ENCODE measurements at places on chromosomes 4 and X.

DNA sequence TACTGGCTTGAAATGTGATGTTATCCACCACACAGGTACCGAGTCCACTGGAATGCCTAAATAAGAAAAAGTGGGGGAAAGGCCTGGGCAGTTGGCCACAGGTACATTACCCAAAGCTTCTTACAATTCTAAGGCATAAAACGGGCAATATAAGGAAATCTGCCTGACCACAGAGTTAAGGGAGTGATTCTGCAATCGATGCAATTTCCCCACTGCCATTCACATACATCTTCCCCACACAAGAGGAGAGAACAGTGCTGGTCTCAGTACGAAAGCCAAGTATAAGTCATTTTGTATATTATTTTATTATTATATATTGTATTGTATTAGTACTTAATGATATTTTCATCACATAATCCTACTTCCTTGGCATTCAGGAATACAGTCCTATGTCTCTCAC is 30.6 kb downstream of the RFC1 start:
- no peak for DNase-seq

DNA sequence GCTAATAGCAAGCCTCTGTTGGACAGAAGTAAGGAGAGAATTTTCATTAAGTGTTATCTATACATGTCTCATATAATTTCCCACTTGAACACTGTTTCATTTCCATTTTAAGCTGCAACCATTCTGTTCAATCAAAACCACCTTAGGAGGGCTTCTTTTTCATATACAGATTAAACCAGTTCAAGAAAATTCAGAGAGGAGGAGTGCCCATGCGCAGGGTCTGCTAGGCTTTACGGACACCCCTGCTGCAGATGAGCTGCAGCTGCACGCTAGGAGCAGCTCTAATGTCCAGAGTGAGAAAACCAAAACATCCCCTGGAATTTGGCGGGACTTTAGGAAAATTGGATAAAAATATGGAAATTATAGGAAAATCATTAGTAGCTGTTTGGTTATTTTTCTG is 541.0 kb downstream of the SPRY1 start:
- DNase-seq = no peak

DNA sequence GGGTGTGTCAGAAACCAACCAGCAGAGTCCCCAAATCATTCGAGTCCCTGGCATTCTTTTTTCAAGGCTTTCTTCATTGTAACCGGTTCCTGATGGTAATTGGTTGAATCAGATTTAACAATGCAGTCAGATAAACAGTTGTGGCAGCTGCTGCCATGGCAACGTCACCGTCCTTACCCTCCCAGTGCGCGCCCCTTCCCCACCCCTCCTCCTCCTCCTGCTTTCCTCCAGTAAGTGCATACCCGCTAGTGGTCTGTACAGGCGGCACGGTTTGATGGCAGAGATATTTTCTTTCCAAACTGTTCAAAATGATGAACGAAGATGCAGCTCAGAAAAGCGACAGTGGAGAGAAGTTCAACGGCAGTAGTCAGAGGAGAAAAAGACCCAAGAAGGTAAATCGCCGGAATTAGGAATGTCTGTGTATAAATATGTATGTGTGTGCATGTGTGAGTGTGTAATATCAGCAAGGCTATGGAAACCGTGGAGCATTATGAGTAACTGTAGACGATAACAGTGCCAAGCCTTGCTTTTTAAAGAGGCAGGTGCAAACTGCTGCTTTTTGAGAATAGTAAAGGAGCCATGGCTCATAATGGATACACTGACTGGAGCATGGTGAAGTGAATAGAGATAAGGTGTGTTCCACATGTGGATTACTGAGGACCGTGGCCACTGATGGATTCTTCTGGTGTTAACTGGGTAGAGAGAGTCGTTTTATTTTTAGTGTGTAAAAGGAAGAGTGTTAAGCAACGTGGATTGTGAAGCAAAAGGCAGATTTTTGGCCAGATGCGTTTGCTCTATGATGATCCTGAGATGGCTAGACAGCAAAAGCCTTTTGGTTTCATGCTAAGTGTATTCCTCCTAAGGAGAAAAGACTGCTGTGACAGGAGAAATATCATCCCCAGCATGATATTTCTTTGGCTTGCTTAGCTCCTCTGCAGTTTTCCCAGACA is at the start of gene ANK2:
Gene ANK2 (plus strand): TSS at position 233 of the 950 bp plus-strand sequence. CDS start 76 bp downstream, at position 309.
- DNase-seq = no peak

GRCh38 chrX:106566362-106566761 is 45.4 kb upstream of the RADX start:
- DNase-seq = no peak

All from activated CD4-positive, alpha-beta T cell treated with anti-CD3 and anti-CD28 coated beads, Interleukin-10, Interleukin-2, amounts not matched to agents 100 ng/mL and 50 ng/mL, durations not matched to agents 16 hours and 8 hours (primary cell).